Neural progenitor cell (in vitro differentiated cells): ENCODE measurements at places on chromosomes 5 and 9. TPM values are rescaled to one million over a fixed set of nuclear protein-coding genes. Genes with fewer than 3 reads are reported as not detected.

- no peak overlapping the region for H3K27ac ChIP-seq
- H3K4me3 ChIP-seq = no peak overlapping the region
- DNase-seq = peak; percentile 41
- H3K4me1 ChIP-seq = peaks cover 5% of the 10 kb centered on the region
- H3K27me3 ChIP-seq = no peaks in the 10 kb centered on the region
Measured at GRCh38 chr5:89988129-89988810, 421.3 kb downstream of the CETN3 start.

The CNTFR gene
- total RNA-seq = 8.6 and 37.2 TPM in 2 replicates

- H3K36me3 ChIP-seq = no peaks in the 10 kb centered on the region
- DNase-seq = no peak
- no peaks in the 10 kb centered on the region for H3K27me3 ChIP-seq
Measured at GRCh38 chr5:111743512-111743911, 13.5 kb downstream of the NREP start.

The NAIP gene
- 7.7 and 8.8 TPM in 2 replicates for total RNA-seq

DNA sequence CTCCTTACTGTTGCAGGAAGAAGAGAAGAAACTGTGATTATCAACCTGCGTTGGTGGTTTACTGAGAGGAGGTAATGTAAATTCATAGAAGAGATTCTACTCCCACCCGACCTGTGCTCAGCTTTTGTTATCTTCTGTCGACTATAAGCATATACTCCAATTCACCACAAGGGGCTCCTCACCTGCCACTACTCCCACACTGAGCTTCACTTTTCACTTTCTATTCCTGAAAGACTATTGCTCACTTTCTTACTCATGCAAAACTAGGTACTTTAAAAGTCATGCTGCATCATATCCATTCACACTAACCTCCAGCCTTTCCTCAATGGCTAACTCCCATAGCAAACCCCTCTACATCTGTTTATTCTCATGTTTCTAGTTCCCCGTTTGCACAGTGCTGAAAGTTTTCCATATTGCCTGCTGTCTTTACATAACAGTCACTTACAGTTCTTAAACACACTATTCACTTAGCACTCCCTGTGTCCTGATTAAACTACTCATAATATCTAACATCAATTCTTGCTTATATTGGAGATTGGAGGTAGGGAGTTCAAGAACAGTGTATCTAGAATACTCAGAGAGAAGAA lies 1062.6 kb downstream of the NR2F1-AS1 start:
- no peaks in the 10 kb centered on the region for H3K4me1 ChIP-seq
- H3K27me3 ChIP-seq = no peaks in the 10 kb centered on the region
- DNase-seq = peak; percentile 46

DNA sequence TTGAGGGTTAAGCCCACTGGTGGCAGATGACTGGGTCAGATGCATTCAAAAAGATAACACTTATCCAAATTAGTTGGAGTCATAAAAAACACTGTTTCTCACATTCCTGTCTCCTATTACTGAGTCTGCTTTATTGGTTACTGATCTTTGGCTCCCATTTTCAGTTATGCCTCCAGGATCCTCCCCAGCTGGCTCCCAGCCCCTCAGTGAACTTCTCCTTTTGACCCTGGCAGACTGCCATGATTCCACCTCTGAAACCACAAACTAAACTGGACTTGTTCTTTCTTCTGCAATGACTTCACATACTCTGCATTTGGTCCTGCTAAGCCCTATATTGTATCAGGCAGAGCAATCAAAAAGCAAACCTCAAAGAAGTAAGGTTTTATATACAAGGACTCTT lies 860.8 kb upstream of the DMAC1 start:
- H3K27ac ChIP-seq = no peak overlapping the region
- no peak for DNase-seq
- H3K36me3 ChIP-seq = no peaks in the 10 kb centered on the region

DNA sequence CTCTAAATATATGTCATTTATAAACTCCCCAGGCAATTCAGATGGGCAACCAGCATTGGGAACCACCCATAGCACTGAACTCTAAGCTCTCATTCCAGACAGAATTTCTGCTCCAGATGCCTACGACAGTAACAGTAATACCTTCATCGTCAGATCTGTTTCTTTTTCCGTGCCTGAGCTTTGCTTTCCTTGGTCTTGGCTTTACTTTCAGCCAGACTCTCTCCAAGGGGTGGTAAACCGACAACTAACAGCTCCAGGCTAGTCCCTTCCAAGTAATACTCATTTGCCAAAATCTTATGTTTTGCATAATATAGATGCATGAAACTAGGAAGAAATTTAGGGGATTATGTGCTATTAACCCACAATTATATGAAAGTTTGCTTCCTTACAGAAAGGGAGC lies 102.3 kb downstream of the PJA2 start:
- DNase-seq = no peak
- no peaks in the 10 kb centered on the region for H3K36me3 ChIP-seq
- H3K4me3 ChIP-seq = no peak overlapping the region

GRCh38 chr5:123297198-123297831 lies 125.9 kb downstream of the CEP120 start:
- H3K27ac ChIP-seq = no peak overlapping the region
- no peak for DNase-seq
- H3K36me3 ChIP-seq = no peaks in the 10 kb centered on the region

DNA sequence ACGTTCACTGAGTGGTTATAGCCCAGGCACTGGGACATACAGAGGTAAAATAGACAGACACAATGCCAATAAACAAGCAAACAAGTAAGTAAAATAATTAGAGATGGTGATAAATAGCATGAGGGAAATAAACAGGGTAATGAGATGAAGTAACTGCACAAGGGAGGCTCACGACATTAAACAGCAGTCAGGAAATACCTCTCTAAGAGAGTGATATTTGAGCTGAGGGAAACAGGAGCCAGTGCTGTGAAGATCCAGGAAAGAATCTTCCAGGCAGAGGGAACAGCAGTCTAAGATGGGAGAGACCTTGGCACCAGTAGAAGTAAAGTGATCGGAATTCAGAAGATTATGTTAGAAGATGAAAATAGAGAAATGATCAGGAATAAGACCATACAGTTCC lies 279.4 kb downstream of the HINT1 start:
- no peak overlapping the region for H3K4me3 ChIP-seq
- H3K27me3 ChIP-seq = no peaks in the 10 kb centered on the region
- DNase-seq = no peak

GRCh38 chr5:670396-671270 lies 22.5 kb downstream of the TPPP start:
- no peak overlapping the region for H3K4me3 ChIP-seq
- H3K36me3 ChIP-seq = no peaks in the 10 kb centered on the region
- H3K27ac ChIP-seq = no peak overlapping the region
- no peak for DNase-seq

- peaks cover 7% of the 10 kb centered on the region for H3K4me1 ChIP-seq
- H3K36me3 ChIP-seq = no peaks in the 10 kb centered on the region
- peak overlapping the region; percentile 19 for H3K4me3 ChIP-seq
- peaks cover 10% of the 10 kb centered on the region for H3K27me3 ChIP-seq
- no peak overlapping the region for H3K27ac ChIP-seq
Measured at GRCh38 chr5:175059687-175060211, 335.4 kb downstream of the MSX2 start.

DNA sequence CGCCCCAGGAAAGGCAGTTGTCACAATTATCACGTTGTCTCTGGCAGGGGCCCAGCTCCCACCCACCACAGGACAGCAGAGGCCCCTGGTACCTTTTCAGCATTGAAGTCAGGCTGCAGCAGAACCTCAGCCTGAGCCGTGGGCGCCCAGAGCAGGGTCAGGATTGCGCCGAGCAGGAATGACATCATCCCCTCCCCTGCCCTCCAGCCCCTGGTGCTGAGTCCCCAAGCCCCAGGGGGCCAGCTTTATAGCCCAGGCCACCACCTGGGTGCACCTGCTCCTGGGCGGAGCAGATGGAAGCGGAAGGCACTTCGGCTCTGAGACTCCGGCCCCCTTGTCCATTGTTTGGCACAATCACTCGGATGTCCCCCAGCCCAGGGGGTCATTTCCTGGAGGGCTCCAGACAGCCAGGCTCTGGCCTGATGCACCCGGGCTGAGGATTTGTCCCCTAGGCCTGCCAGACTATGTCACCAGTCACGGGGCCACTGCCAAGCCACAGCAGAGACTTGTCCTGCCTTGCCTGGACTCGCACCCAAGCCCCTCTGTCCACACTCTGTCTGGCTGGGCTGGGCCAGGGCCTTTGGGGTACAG lies at the start of gene LCN15:
Gene LCN15, minus strand, starts transcription at position 218 of the 591 bp plus-strand sequence. Its CDS starts 30 bp downstream, at position 188.
- H3K36me3 ChIP-seq = no peaks in the 10 kb centered on the region
- peaks cover 10% of the 10 kb centered on the region for H3K4me1 ChIP-seq
- peaks cover 25% of the 10 kb centered on the region for H3K27me3 ChIP-seq
- no peak for DNase-seq

DNA sequence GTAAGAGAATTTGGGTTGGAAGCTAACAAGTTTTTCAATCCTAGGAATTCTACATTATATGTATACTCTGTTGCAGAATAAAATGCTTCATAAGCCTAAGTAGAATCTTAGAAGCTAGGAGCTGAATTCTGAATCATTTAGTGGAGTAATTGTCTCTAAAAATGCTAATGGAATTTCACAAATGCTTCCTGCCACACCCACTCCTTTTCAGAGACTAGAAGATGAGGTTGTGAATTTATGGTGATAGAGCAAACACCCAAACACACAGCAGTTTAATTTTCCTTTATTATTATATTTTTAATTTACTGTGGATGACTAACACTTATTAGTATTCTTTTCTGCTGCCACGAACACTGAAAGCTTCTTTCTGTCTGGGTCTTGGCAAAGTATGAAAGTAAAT lies 208.0 kb upstream of the PDE4D start:
- no peak for DNase-seq
- H3K4me3 ChIP-seq = no peak overlapping the region
- no peaks in the 10 kb centered on the region for H3K27me3 ChIP-seq
- H3K4me1 ChIP-seq = no peaks in the 10 kb centered on the region

DNA sequence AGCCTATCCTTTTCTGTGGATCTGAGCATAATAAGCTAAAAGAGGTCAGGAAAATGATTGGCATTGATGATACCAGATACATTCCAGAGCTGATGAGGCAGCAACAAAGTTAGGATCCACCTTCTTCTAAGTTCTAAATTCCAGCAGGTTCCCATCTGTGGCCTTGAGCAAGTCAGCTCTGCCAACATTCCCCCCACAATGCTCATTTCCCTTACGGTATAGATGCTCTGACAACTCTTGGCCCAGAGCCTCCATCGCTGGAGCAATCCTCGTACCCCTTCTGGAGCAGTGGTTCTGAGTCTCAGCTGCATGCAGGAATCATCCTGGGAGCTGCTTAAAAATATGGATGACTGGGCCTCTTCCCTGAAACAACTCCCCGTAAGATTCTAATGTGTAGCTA lies 78.1 kb downstream of the MED27 start:
- no peaks in the 10 kb centered on the region for H3K36me3 ChIP-seq
- no peak overlapping the region for H3K4me3 ChIP-seq
- no peak for DNase-seq
- no peaks in the 10 kb centered on the region for H3K4me1 ChIP-seq
- H3K27ac ChIP-seq = no peak overlapping the region

The SLC26A2 gene
- total RNA-seq = 14.0 and 20.1 TPM in 2 replicates

GRCh38 chr9:90883661-90884060 lies 82.0 kb downstream of the SYK start:
- H3K4me1 ChIP-seq = no peaks in the 10 kb centered on the region
- no peak for DNase-seq
- H3K36me3 ChIP-seq = no peaks in the 10 kb centered on the region
- H3K27ac ChIP-seq = no peak overlapping the region
- H3K4me3 ChIP-seq = no peak overlapping the region

- no peak for DNase-seq
- no peaks in the 10 kb centered on the region for H3K27me3 ChIP-seq
- H3K4me3 ChIP-seq = no peak overlapping the region
- no peaks in the 10 kb centered on the region for H3K36me3 ChIP-seq
Measured at GRCh38 chr5:14593326-14594021, 11.9 kb downstream of the OTULINL start.

The GAS1 gene
- total RNA-seq = 68.1 and 104 TPM in 2 replicates

DNA sequence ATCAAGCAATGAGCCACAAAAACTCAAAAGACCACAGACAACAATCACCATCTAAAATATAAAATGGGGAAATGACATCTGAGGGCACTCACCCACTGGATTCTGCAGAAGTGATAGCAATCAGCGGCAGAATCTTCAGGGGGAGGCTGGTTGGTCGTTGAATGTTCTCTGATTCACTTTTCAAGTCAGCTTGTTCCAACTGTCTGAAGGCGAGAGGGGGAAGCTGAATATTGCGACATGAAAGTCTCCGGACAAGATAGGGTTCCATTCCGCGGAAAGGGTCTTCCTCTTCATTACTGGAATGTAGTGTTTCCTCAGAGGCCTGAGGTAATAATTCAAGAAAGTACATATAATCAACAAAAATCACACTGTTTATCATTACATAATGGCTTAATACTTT lies 94.9 kb upstream of the PDE4D start:
- no peak for DNase-seq
- H3K36me3 ChIP-seq = no peaks in the 10 kb centered on the region
- H3K4me1 ChIP-seq = no peaks in the 10 kb centered on the region

DNA sequence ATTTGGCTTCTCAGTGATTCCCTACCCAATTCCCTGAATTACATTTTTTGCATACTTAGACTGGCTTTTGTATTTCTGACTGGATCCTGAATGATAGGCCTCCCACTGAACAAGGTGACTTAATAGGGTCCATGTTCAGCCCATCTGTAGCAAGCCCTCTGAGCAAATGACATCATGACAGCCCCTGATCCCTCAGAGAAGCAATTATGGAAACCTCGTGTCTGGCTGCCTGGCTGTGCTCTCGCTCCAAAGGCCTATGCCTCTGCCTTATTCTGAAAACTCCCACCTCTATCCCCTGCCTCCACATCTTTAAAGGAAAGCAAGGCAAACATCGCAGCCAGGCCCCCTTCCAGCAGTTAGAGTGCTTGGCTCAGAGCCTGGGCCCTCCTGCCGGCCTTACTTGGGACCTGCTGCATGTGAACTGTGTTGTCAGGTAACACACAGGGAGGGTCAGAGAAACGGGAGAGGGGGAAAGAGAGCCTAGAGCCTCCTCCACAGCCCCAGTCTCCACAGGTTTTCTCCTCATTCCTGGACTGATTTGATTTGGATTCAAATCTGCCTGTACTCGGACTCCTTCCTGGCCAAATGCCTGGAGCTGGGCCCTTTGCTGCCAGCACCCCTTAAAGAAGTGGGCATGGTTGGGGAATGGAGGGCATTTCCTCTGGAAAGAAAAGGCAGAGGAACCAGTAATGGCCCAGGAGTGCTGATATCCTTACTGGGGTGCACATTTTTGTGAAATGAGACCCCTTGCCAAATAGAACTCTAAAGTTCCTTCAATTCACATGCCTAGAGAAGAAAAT lies 3.8 kb downstream of the DCANP1 start:
- no peak overlapping the region for H3K27ac ChIP-seq
- H3K27me3 ChIP-seq = no peaks in the 10 kb centered on the region
- H3K4me1 ChIP-seq = peaks cover 23% of the 10 kb centered on the region
- H3K4me3 ChIP-seq = no peak overlapping the region
- DNase-seq = no peak
- H3K36me3 ChIP-seq = no peaks in the 10 kb centered on the region

The CDKN2B-AS1 gene
- not detected in 2 replicates for total RNA-seq
